ENCODE measurements at places on chromosomes 16 and 17.

- DNase-seq = no peak
Measured at GRCh38 chr17:32335046-32335445, 6.9 kb downstream of the C17orf75 start.

- DNase-seq = no peak
Measured at GRCh38 chr16:81004646-81005353, 1.9 kb downstream of the CMC2 start.

- DNase-seq = no peak
Measured at GRCh38 chr17:21476867-21477266, 100.7 kb downstream of the KCNJ12 start.

- peak; percentile 60 for DNase-seq
Measured at GRCh38 chr16:50313596-50314478, 47.5 kb downstream of the ADCY7 start.

- no peak for DNase-seq
Measured at GRCh38 chr16:60929-61878, 7.6 kb downstream of the SNRNP25 start.

GRCh38 chr17:39634384-39634871 lies 2.5 kb upstream of the STARD3 start:
- no peak for DNase-seq

- peak; percentile 79 for DNase-seq
Measured at GRCh38 chr16:68800257-68800875, 43.0 kb upstream of the TANGO6 start.

- DNase-seq = no peak
Measured at GRCh38 chr16:49640581-49640980, 215.3 kb downstream of the ZNF423 start.

DNA sequence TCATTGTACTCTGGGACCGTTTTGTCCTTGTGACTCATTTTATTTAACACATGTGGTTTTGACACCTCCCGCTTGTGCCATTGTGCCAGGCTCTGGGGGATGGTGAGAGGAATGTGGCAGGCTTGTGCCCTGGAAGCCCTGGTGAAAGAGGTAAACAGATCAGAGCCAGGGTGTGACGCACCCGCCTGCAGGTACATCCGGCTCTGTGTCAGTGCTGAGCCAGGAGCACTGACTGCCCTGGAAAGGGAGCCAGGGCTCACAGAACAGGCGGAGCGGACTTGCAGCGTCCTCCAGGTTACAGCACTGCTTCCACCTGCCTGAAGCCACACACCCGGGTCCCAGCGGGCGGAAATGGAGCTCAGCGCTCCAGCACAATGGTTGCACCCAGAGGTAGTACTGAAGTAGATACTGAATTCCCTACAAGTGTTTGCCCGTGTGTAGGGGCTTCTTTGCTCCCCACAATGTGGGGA lies 30.6 kb downstream of the CDRT15 start:
- peak; percentile 74 for DNase-seq

DNA sequence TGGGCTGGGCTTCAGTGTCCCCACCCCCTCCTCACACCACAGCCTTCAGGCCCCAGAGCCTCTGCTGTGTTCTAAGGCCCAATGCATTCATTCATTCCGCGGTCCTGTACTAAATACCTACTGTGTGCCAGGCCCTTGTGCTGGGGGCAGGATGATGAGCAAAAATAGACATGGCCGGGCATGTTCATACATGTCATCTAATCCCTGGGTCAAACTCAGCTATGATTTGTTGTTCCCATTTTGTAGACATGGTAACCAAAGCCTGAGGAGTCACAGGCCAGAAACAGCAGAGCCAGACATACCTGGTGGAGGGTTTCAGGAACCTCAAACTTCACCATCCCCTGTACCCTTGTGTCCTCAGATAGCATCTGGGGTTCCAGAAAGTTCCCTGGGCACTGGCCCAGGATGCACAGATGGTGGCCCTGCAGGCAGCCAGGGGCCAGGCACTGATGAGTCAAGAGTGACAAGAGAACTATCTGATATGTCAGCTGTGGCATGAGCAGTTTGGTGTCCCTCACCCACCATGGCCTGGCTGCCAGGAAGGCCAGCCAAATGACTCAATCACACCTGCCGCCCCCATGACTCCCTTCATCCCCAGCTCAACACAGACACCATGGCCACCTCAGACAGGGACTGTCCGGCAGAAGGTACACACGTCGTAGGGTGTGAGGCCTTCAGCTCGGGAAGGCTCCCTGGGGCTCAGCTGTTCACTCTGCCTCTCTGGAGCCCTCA lies 2.7 kb upstream of the RRAD start:
- no peak for DNase-seq

- no peak for DNase-seq
Measured at GRCh38 chr16:72921620-72922019, 126.3 kb downstream of the ZFHX3 start.

DNA sequence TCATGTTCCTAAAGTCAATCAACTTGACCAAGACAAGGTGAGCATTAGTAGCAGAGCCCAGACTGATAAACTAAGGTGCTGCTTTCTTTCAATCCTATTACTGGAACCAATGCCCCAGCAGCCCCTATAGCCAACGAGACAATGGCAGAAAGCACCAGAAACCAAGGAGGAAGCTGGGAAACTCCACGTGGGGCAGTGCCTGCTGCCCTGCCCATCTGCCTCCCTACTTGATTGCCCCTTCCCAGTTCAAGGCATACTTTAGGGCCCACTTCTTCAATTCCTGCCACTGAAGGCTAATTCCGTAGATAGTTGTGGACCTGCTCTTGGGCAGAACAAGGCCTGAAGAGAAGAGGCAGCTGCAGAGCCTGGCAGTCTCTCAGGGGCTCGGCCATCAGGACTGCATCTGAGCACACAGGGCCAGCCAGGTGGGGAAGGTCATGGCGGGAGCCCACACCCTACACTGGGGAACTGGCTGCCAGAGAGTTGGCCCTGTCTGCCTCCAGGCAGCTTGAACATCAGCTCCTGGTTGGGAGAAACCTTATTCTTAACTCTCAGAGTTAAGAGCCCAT lies 30.9 kb downstream of the WSB1 start:
- DNase-seq = no peak

GRCh38 chr17:34059423-34060220 lies 195.5 kb upstream of the CCL2 start:
- DNase-seq = no peak

DNA sequence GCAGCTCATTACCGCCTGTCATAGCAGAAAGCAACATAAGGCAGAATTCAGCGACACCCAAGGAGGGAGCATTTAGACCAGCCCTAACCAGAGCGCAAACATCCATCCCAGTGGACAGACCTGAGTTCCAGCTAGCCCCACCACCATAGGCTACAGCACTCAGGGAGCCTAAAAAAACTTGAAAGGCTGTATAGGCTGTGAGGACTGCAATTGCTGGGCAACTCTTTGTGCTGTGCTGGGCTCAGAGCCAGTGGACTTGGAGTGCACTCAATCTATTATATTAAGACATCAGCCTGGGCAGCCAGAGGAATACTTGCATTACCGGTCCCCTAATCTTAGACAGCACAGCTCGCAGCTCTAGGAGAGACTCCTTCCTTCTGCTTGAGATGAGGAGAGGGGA lies 207.3 kb downstream of the KIF2B start:
- no peak for DNase-seq

- DNase-seq = no peak
Measured at GRCh38 chr17:6005939-6006338, 64.2 kb upstream of the WSCD1 start.

- DNase-seq = no peak
Measured at GRCh38 chr17:57855391-57856035, 5.7 kb upstream of the MRPS23 start.

DNA sequence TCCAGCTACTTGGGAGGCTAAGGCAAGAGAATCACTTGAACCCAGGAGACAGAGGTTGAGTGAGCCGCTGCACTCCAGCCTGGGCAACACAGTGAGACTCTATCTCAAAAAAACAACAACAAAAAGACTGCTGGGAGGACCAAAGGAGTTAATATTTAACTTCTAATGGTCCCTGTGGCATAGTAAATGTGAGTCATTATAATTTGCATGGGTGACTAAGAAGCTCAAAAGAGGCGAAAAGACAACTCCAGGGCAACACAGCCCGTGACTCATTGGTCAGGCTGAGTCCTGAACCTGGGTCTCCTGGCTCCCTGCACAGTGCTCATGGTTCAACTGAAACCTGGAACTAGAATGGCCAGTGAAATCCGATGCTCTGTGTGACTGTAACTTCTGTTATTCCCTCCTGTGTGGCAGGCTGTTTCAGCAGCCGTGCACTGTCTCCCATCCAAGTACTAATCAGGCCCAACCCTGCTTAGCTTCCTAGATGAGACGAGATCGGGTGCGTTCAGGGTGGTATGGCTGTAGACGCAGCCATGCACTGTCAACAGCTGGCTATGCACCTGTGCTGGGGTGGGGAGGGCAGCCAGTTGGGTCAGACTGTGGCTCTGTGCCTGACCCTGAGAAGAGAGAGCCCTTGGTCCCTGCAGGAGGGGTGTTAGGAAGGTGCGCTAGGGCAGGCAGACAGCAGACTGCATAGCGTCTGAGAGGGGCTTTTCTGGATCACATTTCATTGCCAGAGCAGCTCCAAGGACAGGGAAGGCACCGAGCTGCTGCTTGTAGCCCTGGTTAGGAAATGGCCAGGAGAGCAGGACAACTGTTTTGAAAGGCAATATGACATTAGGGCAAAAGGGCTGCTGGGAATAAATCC lies 14.5 kb upstream of the GPRC5C start:
- peak; percentile 27 for DNase-seq

DNA sequence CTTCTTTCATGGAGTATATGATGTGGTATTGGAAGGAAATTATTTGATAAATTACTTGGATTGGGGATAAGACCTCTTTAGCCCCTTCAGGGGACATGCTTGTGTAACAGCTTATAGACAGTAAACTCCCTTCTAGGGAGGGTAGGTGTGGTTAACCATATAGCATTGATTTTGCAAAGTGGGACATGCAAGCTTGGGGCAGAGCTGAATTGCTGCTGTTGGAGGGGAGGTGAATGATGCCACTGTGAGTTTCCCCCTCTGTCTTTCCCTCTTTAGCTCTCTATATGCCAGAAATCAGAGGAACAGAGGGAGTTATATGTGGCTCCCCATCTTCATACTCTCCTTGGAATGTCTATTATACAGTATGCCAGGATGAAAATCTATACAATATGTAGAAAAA lies 54.7 kb downstream of the WSCD1 start:
- DNase-seq = no peak

DNA sequence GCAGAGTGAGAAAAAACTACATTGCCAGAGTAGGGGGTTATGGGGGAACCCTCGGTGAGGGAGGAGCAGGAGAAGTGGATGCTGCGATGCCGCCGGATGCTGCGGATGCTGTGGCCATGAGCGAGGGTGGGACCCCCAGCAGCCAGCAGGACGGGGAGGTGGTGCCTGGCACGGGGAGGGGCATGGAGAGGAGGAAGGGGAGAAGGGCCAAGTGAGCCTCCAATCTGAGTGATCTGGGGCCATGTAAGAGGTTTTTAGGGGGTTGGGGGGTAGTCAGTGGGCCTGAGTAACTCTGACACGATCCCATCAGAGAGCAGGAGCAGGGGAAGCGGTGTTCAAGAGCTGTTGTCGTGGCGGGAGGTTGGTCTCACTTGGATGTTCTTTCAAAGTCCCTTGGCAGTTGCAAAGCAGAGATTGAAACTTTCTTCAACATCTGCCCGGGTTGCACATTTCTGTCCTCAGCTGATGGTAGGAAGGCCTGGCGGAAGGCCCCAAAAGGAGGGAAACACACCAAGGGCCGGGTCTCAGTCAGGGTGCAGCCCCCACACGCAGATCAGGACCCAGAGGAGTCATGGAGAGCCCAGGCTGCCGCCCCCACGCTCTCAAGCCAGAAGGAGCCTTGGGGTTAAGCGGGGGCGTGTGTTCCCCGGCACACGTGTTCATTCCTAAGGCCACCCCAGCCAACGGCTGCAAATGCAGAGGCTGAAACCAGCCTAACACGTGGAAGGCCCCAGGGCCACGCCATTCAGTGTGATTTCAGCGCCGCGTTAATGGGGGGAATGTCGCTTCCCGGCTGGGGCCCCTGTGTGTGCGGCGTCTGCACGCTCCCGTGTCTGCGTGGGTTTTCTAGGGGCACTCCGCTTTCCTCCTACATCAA lies 81.7 kb downstream of the ZDHHC7 start:
- DNase-seq = no peak

GRCh38 chr17:46727572-46728348 lies 90.7 kb downstream of the WNT3 start:
- DNase-seq = no peak

DNA sequence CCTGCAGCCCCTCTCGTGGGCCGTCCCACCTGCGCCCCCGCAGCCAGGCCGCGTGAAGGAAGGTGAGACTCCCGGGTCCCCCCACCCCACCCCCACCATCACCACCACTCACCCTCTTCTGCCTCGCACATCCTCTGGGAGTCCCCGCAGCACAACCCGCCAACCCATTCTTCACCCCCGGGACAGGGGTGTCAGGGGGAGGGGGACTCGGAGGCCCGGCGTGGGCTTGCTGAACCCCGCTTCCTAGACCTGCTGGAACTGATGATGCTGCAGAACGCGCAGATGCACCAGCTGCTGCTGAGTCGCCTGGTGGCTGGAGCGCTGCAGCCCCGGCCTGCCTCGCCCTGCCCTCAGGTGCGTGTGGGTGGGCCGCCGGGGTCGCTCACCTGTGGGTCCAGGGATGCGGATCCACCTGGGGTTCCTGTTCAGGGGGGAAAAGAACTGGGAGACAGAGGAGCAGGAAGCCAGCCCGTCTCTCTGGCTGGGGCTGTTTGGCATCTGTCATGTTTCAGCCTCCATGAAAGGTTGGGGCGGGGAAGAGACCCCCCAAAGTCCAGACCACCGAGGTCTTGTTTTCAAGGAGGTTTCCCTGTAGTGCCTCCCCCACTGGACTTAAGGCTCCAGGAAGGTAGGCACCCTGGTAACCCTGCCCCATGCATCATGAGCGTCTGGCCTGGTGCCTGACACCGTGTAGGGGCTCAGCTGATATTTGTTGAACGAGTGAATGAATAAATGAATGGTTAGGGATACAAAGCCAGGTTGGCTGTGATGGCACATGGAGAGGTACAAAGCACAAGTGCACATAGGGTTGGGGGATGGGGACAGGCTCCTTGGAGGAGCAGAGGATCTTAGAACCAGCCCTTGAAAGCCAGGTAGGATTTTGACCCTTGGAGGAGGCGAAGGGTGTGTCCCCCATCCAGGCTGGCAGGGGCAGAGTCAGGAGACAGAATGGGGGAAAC lies 849 bp downstream of the PRR29 start:
- no peak for DNase-seq

DNA sequence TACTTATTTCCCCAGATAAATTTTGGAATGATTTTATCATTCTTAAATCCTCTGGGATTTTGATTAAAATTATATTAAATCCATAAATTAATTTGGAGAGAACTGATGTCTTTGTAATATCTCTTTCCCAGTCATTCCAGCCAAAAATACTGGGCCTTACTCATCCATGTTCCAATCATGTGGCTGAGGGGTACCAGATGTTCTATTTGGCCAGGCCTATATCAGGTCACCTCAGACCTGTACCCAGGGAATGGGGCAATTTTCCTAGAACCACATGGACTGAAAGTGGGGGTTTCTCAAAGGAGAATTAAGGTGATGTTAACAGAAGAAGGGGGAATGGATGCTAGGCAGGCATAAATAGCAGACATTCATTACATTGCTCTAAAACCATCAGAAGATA lies 7.5 kb downstream of the SNTB2 start:
- no peak for DNase-seq

GRCh38 chr16:85640585-85640984 lies 27.5 kb downstream of the GSE1 start:
- DNase-seq = no peak

- DNase-seq = no peak
Measured at GRCh38 chr17:49621946-49622529, 46.4 kb downstream of the NXPH3 start.

GRCh38 chr16:57788252-57788841 lies 13.9 kb downstream of the KIFC3 start:
- no peak for DNase-seq

Measured in activated T-cell treated with anti-CD3 and anti-CD28 coated beads, Interleukin-2, amount 50 U/mL, for 48 hours (primary cell).